CD4-positive, alpha-beta T cell treated with Interleukin-1 beta for 1 hour (primary cell): ENCODE measurements at places on chromosomes 5 and 9.
A peak's percentile ranks its signal among the peaks of the same experiment; 100 is the strongest.

DNA sequence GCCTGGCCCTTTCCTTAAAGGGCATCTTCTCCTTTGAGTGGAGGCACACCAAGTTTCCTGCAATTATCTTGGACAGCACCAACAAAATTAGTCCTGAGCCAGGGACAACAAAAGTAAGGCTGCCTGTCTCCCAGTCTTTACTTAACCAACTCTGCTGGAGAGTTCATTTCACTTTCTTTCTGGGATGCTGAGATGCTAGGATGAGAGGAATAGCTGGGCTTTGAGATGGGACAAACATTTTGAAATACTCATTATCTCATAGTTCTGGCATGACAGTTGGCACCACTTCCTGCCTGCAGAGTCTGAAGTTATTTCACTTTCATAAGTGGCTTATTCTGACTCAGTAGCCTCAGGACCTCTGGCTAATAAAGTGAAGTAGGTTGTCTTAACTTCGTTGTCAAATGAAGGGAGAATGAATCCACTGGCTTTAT, 157.0 kb downstream of the C9orf152 start:
- DNase-seq: peak; percentile 20

- no peak for DNase-seq
Measured at GRCh38 chr9:104780796-104781395, 17.0 kb downstream of the NIPSNAP3B start.

GRCh38 chr5:62920856-62921255, 342.2 kb downstream of the LRRC70 start:
- no peak for DNase-seq

DNA sequence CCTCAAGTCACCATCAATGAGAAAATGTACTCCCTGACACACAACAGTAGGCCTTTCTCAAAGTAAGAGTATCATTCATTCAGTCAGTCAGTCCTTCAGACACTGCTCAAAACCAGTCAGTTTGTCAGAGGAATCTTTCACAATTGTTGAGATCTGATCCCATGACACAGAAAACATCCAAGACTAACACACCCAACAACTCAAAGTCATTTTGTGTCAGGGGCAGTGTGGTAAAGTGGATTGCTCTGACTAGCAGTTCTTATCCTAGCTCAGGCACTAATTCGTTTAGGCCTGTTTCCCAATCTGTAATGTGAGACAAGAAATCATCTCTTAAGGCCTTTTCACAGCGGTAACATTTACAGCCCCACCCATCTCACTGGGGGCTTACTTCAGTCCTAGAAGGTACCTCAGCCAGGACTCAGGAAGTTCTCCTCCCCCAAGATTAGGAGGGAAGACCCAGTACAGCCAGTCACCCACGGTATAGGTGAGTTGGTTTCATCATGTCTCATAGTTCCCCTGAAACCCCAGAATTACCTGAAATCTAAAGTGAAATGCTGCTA, 31.9 kb downstream of the SH3TC2 start:
- DNase-seq: no peak

DNA sequence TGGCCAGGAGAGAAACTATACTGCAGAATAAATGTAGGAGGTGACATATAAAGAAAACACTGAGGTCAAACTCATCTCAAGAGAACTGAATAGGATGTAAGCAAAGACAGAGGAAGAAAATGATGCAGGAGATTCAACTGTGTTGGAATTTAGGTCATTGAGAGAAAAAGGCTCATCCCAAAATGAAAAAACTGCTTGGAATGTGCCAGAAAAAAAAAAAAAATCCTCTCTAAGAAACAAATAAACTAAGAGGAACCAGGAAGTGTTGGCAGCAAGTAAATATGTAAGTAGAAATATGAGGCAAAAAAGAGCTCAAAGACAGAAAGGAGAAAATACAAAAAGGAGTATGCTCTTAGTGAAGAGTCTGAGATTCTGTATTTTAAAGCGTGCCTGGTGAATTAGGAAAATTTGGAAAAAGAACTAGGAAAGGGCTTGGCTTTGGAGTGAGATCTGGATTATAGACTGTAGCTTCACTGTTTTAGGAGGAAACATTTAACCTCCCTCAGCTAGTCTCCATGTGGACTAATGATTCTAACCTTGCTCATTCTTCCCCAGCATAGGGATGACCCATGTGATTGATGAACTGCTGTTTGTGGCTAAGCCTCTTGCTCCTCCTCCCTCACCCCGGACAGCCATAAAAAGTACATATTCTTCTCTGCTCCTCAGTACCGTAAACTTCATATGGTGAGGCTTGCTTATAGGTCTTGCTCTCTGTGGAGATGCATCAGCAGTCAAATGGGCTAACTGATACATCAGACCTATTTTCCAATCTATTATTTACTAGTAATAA, 185.6 kb upstream of the POU5F2 start:
- DNase-seq: no peak

DNA sequence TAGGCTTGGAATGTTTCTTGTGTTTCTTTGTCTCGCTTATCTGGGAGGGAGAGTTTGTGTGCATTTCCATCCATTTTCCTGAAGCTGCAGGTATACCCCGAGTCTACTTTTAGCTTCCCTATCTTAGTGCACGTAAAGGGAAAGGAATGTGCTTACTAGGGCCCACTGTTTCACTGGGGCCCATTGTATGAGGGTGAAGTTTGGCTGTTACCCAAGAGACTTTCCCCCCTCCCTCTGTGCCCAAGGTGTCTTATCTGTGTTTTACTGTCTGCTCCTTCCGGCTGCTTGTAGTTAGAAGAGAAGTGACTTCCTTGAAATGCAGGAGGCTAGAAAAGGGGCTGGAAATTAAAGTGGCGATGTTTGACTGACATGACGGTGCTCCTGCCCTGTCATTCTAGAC, 12.1 kb upstream of the BTNL3 start:
- DNase-seq: no peak

DNA sequence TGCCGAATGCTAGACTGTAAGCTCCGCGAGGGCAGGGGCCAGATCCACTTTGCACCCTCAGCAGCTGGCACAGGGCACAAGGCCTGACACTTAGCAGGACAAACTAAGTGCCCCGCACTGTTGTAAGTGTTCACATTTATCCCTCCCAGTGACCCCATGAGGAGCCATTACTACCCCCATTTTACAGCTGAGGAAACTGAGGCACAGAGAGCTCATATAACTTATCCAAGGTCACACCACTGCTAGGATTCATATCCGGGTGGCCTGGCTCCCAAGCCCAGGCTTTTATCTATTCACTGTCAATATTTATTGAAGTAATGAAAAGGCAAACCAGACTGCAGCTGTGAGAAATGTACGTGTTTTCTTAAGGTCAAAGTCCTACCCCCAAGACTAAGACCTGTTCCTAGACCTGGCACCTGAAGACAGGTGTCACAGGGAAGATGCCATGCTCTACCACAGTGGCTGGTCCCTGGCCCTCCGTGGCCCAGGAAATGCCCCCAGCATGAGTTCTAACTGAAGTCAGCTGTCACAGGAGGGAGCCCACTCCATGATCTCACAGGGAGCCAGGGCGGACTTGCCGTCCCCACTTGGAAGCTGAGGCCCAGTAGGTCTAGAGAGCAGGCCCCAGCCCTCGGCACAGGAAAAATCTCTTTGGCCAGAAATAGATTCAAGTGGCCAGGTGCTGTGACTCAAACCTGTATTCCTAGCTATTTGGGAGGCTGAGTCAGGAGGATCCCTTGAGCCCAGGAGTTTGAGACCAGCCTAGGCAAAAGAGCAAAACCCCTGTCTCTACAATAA, 74.7 kb upstream of the IL17B start:
- DNase-seq: no peak

DNA sequence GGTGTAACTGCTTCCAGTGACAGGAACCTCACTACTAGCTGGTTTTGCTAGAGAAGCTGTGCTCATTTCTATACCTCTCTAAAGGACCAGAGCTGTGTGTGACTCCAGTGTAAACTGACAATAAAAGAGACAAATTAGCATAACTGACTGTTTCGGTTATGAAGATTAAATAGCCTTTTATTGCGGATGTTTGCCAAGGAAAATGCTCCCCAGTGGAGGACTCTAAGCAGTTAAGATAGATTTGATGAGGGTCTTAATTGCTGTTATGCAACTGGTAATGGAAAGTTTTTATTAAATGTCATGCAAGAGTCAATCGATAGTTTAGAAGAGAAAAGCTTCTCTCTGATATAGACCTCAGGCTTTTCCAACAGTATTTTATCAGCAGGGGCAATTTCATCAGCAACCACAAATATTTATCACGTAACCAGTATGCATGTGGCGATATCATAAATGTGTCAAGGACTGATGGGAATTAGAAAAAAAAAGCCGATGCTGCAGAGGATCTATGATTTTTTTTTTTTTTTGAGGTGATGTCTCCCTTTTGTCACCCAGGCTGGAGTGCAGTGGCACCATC, 275.2 kb upstream of the DMAC1 start:
- DNase-seq: no peak

DNA sequence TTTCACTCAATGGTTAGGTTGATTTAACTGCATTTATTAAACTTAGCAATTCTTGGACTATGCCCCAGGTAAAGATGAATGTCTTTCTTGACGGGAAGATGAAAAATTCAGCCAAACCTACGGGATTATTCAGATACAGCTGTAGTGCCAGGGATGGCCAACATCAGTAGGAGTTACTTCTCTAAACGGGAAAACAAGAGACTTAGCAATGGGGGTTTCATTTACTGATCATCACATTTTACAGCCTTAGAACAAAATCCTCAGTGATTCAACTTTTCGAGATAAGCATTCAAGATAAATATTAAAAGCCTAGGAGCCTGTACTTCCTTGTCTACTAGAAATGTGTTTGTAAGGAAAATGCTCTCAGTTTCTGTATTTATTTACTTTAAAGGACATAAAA, 46.1 kb downstream of the S1PR3 start:
- no peak for DNase-seq

DNA sequence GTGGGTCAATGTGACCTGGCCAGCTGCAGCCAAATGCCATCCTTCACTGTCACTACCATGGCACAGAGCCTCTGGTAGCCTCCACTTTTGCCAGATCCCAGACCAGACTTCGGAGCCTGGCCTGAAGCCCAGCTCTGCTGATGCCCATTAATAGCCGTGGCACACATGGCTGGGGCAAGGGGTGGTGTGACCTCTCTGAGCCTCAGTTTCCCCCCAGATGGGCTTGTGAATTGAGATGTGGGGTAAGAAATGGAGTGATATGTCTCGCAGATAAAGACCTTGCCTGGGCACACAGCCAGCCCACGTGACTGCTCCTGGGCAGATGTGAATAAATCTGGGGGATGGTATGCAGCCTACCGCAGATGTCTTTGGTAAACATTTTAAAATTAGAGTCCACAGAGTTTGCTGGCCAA, 13.9 kb downstream of the SUSD3 start:
- no peak for DNase-seq

DNA sequence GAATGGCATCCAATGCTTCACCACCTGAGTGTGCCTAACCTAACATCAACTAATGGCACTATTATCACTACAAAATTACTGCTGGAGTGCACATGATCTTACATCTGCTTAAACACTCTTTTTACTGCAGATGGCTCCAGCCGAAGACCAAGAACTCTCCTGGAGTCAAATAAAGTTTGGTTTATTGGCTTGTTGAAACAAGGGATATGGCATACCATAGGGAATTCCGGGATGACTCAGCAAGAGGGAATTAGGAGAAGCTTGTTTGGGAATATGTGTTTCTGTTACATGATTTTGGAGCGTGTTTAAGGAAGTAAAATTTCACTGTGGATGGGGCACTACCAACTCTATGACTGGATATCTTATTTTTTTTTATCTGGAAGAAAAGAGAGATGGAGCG, 872.6 kb downstream of the DTWD2 start:
- DNase-seq: no peak

DNA sequence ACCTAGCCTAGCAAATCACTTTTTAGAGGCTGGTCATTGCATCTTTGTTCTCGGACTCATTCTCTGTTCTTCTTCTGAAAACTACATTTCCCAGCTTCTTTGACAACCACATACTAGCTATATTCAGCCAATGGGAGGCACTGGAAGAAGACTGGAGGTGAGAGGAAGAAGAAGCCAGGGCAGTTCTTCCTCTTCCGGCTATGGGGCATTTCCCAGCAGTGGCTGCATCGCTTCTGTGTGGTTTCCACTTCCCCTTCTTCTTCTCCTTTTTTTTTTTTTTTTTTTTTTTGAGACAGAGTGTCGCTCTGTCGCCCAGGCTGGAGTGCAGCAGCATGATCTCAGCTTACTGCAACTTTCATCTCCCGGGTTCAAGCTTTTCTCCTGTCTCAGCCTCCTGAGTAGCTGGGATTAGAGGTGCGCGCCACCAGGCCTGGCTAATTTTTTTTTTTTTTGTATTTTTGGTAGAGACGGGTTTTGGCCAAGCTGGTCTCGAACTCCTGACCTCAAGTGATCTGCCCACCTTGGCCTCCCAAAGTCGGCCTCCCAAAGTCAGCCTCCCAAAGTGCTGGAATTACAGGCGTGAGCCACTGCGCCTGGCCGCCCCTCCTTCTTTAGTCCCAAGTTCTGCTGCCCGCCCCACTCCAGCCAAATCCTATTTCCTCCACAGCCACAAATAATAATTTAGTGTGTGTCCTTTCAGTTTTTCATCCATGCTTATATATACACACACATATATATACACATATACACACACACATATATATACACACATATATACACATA, 6.9 kb upstream of the UBAP1 start:
- peak; percentile 79 for DNase-seq

DNA sequence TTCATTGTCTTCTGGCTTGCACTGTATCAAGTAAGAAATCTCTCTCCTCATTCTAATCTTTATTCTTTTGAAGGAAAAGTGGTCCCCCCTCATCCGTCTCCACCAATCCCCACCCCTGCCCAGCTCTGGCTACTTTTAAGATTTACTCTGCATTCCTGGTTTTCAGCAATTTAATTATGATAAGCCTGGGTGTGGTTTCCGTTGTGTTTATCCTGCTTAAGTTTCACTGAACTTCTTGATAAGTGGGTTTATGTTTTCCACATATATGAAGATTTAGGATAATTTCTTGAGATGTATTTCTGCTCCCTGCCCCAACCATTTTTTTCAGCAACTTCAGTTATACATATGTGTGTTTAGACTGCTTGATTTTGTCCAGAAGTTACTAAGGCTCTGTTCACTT, 46.5 kb downstream of the PTBP3 start:
- DNase-seq: no peak

- DNase-seq: no peak
Measured at GRCh38 chr9:136141682-136142413, 23.2 kb upstream of the TMEM250 start.

DNA sequence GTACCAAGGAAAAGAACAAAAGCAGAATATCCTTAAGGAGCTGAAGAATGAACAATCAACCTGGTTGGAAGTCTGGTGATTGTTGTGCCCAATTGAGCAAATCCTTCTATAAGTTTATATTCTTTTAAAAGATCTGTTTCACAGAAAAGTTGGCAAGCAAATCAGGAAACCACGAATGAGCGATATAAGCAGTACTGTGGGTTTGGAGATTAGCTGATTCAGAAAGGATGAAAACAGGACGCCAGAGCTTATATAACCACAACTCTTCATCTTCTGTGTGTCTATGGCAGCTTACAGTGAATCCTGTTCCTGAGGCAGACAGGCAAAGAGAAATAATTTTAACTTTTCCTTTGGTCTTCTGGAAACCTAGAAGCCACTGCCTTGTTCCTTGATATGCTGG, 61.7 kb downstream of the SLC38A9 start:
- DNase-seq: no peak

DNA sequence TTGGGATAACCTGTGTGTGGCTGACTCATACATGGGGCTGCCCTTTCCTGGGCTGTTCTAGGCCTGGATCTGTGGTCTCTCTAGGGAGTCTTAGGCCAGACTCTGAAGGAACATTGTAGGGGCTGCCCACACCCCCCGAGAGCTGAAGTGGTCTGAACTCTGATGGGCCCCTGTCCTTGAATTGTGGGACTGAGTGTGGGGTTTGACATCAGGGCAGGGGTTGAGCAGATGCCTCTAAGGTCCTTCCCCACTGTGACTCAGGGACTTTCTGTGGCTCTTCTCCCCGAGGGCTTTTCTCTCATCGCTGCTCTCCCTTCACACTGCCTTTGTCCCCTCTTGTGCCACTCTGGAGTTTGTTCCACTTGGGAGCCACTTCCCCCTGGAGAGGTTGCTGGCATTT, 215.0 kb downstream of the MELK start:
- no peak for DNase-seq
